Spinal cord (tissue), 10 donors: ENCODE measurements at places on chromosomes 2 and 18. TPM values are rescaled to one million over a fixed set of nuclear protein-coding genes. Genes with fewer than 3 reads are reported as not detected.

GRCh38 chr2:10052216-10052615 lies 8.9 kb downstream of the KLF11 start:
- DNase-seq = no peak

The ADCYAP1 gene
- polyA plus RNA-seq = 12.9 TPM

The HOXD8 gene
- 42.7 TPM for polyA plus RNA-seq

- DNase-seq = no peak
These were observed 24.9 kb upstream of the CATIP start for GRCh38 chr2:218331745-218332144.

DNA sequence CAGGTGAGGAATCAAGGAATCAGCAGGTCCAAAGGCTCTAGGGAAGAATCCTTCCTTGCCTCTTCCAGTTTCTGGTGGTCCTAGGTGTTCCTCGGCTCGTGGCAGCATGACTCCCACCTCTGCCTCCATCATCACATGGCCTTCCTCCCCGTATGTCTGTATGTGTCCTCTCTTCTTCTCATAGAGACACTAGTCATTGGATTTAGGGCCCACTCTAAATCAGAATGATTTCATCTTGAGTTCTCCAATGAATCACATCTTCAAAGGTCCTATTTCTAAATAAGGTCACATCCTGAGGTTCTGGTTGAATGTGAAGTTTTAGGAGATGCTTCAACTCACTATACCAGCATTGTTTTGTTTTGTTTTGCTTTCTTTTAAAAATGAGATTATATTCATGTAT lies 11.1 kb upstream of the AGFG1 start:
- DNase-seq = no peak

The ALK gene
- polyA plus RNA-seq = 16.7 TPM

GRCh38 chr2:18422432-18423165 lies 137.9 kb downstream of the RDH14 start:
- no peak for DNase-seq

- no peak for DNase-seq
These were observed 165.8 kb upstream of the TCF4 start for GRCh38 chr18:55753643-55754263.

DNA sequence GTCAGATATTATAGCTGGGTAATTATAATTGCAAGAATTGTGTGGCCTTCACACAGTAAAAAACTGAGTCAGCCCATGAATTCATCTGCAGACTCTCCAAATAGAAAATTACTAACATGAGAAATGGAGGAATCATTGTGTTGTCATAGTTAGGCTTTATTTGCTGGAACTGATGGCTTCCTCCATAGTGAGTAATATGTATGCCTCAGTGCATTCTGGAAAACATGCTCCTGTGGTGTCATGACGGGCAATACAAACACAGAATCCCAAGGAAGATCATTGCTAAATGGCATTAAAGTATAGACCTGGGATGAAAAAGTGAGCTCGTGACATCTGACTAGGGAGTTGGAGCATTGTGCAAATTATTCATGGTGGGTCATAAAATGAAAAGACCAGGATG lies 23.6 kb upstream of the NMS start:
- no peak for DNase-seq

DNA sequence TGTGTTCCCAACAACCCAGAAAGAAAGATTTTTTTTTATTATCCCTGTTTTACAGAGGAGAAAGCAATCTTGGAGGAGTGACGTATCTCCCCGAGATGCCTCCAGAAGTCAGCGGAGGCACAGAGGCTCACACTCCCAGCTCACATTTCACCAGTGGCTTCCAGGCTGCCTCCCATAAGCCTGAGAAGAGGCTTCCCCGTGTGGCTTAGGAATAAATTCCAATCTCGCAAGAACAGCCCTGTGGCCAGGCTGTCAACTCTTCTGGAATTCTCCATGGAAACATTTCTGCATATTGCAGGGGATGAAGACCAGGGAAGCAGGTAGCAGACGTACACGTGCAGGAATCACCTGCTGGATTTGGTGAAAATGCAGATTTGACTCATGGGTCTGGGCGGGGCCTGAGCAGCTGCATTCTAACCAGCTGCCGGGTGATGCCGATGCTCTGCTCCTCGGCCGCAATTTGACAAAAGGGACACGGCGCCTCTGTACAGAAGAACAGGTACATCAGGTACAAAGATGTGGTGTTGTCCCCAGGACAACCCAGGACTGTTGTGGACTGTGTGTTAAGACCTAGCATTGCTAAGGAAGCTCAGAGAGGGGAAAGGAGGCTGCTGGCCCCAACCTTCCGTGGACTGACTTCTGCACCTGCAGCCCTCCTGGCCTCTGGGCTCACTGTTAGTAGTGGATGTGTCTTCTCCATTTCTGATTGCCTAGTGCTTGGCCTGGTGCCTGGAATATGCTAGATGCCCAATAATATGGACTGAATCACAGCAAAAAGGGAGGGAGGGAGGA lies 114.2 kb upstream of the ID2 start:
- no peak for DNase-seq

GRCh38 chr2:63849381-63850203 lies 7.9 kb downstream of the UGP2 start:
- no peak for DNase-seq

The PEX13 gene
- polyA plus RNA-seq = 24.3 TPM

DNA sequence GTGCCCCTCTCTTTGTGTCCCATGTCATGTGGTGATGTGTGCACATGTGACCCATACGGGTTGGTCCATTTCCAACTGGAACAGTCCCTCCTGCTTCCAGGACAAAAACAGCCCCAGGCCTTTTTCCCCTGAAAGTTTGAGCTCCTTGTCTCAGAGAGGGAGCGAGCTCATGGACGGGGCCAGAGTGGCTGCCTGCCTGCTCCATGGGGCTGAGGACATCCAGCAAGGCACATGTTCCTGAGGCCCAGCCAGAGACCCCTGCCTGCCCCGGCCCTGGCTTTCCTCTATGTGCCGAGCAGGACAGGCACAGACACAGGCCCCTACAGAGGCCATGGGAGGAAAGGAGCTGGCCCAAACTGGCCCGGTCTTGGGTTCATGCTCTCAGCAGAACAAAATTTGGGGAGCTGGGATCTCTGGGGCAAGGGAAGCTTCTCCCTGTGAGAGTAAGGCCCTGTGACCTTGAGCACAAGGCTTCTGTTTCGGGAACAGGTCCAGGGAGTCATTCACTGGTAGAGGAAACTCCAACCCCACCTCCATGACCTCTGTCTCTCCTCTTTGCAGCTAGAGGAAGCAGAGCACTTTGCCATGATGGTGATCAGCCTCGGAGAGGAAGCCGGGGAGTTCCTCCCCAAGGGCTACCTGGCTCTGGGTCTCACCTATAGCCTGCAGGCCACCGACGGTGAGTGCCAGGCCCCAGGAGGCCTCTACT lies 105.8 kb upstream of the MCFD2 start:
- no peak for DNase-seq

DNA sequence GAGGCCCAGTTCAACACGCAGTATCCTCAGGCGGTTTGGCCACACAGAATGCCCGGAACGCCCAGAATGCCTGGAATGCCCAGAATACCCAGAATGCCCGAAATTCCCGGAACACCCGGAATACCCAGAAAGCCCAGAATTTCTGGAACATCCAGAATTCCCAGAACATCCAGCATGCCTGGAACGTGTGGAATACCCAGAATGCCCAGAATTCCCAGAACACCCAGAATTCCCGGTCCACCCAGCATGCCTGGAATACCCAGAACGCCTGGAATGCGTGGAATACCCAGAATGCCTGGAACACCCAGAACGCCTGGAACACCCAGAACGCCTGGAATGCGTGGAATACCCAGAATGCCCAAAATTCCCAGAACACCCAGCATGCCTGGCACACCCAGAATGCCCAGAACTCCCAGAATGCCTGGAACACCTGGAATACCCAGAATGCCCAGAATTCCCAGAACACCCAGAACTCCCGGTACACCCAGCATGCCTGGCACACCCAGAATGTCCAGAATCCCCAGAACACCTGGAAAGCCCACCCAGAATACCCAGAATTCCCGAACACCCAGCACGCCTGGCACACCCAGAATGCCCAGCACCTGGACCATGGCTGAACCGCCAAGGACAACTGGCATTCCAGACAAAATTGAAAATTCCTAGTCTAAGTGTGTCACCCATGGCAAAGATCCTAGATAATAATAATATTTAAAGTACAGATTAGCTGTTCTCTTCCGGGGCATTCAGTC lies 487.4 kb upstream of the SALL3 start:
- DNase-seq = no peak

The CRYGC gene
- not detected for polyA plus RNA-seq

The PSMA8 gene
- 0.21 TPM for polyA plus RNA-seq

- peak; percentile 53 for DNase-seq
These were observed 15.6 kb upstream of the PPP1CB start for GRCh38 chr2:28736034-28736433.

DNA sequence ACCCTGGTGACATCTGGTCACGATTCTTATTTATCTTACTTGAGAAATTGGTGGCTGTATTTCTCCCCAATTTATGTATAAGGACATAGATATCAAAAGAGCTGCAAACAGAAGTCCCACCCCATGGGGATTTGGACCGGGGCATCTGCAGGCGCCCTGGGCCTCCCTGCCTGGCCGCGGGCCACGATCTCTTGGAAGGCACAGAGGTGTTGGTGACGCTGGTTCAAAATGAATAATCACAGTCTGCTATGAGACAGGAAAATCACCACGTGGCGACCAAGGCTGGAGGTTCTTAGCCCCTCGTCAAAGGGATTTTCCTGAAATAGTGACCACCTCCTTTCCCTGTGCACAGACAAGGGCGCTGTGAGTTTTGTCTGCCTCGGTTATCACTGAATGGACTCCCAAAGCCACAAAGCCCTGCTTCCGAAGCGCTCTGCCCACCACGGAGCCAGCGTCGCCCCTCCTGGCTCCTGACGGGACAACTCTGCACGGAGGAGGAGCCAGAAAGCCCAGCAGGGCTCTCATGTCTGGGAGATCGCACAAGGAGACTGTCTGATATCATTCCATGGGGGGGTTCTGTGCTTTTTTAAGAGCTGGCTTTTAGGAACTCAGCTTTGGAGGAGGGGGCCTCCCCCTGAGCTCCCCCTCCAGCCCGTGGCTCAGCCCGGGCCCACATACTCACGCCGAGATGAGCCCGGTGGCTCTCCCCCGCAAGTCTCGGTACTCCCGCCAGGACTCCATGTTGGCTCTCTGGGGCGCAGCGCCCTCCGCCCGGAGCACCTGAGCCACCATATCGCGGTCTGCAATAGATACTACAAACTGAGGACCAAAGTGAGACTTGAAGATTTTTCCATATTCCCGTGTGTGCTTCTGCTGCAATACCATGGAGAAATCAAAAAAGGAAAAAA lies 14.6 kb downstream of the CYP27C1 start:
- DNase-seq = peak; percentile 28

The GKN1 gene
- not detected for polyA plus RNA-seq

DNA sequence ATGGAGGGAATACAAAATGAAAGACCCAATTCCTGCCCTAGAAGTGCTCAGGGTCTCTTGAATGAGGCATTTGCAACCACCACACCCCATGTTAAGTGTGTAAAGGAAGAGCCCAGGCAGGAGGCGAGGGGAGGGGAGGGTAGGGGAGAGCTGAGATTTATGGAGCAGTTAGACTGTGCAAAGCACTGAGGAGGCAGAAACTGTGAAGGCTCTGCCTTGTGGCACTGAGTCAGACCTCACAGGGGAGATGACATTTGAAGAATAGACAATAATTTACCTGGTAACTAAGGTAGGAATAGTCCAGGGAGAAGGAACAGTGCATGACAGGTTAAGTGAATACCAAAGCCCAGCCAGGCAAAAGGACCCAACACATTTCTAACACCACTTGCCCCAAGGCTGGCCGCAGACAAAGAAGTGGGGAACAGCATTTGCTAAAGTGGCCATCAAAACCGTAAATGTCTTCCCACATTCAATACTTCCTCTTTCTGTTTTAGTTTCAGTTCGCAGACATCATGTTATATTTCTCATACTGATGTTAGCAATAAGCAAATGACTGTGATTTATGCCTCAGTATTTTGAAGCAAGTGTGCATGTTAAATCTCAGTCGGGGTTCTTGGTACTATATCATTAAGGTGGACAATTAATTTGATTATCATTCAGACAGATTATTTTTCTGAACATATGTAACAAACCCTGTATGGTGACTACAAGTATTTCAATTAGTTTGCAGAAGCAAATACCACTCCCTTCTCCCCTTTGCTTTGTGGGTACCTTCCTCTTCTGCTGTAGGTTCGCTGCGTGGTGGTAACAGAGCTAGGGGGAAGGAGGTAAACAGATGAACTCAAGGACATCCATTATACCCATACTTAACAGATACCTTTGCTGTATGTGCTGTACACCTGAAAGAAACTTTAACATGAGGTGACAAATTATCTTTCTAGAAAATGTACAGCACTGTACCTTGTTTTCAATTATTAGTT lies 27.5 kb downstream of the CDH20 start:
- no peak for DNase-seq

DNA sequence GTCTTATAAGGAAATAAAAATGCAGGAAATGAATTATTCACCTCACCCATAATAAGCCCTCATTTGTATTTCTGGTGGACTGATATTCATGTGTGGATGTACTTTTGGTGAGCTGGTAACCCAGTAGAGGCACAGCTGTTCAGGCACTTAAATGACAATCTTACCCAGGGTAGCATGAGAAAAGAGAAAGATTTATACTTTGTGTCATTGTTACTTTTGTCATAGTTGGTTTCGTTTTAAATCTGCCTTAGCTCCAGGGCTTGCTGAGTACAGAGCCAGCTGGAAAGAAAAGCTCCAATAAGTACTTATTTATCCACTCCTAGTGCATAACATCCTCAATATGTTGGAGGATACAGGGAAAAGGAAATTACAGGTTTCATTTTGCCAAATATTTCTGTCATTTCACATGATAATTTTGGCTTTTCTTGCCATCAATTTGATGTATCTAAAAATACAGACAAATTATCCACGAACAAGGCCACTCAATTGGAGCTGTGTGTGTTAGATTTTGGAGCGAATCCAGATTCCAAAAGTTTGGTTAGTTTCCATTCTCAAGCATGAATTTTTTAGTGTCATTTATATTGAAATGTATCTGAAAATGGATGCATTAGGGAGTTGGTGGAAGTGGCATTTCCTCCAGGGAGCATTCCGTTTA lies 1276.1 kb upstream of the FAM98A start:
- peak; percentile 83 for DNase-seq

- no peak for DNase-seq
These were observed 73.7 kb upstream of the SLC1A4 start for GRCh38 chr2:64915510-64915900.

The CACNB4 gene
- 24.8 TPM for polyA plus RNA-seq

DNA sequence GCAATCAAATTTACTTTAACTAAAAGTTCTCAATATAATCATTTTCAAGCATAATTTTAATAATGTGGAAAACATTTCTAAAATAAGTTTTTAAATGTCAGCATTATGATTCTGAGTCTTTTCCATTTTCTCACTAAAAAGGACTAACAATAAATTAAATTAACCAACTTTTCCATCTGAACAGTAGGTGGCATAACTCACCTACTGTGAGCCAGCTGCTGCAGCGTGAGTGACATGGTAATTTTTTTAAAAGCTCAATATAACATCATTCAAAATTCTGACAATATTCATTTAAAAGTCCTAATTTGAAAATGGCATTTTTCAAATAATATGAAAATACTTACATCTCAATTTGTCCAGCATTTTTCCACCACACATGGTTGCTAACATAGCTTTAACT lies 66.5 kb downstream of the DTNB start:
- DNase-seq = no peak
